WTC11 (cell line): ENCODE measurements at places on chromosomes 12 and 14.

DNA sequence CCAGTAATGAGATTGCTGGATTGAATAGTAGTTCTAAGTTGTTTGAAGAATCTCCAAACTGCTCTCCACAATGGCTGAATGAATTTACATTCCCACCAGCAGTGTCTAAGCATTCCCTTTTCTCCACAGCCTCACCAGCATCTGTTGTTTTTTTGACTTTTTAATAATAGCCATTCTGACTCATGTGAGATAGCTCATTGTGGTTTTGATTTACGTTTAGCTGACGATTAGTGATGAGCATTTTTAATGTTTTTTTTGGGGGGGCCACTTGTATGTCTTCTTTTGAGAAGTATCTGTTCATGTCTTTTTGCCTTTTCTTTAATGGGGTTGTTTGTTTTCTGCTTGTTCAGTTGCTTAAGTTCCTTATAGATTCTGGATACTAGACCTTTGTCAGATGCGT lies 8.1 kb upstream of the SLC15A5 start:
- DNase-seq: no peak

DNA sequence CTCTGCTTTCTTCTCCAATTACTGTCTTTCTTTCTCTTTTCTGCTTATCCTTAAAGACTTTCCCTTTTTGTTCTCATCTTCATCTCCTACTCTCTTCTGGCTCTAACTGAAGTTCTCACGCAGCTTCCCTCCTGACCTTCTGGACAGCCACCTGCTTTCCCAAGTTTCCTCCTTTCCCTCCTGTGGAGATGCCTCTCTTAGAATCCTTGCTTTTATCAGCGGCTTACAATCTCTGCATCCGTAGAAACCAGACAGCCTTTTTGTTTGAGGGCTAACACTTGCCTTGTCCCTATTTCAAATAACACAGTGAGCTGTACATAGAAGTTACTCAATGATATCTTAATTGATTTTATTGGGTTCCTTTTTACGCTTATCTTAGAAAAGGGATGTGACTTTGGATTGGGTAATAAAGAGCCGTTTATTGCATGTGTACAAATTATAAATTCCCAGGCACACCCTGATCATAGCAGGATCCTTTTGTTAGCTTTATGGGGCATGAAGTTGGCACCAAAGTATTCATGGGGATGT lies 2.1 kb upstream of the LGALS3 start:
- DNase-seq: no peak

GRCh38 chr12:56220611-56221231 lies 1.0 kb downstream of the RNF41 start:
- no peak for DNase-seq

GRCh38 chr12:482061-482460 lies 22.3 kb downstream of the B4GALNT3 start:
- DNase-seq: no peak

DNA sequence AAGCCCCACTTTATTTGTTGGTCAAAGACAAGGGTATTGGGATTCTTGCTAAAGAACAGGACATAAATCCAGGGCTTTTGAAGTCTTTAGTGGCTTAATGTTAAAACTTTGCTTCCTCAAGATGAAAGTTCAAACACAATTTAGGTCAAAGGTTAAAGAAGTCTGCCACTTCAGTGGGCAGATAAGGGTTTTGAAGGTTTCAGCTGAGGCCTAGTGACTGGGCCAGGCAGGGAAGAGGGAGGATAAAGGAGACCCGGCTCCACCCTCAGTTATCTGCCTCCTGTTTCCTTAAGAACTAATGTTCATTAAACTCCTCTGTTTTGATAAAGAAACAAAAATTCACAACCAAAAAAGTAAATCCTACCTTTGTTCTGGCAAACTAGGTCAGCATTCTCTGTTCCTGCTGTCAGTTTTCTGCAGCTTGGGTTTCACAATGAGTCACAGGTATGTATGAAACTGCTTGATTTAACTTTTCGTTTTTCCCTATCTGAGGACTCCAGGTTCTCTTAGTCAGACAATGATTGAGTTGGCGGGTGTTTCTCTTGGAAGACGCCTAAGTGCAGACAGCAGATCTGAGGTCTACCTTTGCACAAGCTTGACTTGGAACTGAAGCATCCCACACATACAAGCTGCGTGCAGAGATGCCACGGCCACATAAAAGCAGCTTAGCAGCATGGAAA lies 208.3 kb downstream of the EXOC5 start:
- no peak for DNase-seq

- no peak for DNase-seq
Measured at GRCh38 chr14:25116607-25117006, 66.7 kb upstream of the STXBP6 start.

GRCh38 chr12:111761099-111761498 lies 5.6 kb upstream of the ALDH2 start:
- no peak for DNase-seq

DNA sequence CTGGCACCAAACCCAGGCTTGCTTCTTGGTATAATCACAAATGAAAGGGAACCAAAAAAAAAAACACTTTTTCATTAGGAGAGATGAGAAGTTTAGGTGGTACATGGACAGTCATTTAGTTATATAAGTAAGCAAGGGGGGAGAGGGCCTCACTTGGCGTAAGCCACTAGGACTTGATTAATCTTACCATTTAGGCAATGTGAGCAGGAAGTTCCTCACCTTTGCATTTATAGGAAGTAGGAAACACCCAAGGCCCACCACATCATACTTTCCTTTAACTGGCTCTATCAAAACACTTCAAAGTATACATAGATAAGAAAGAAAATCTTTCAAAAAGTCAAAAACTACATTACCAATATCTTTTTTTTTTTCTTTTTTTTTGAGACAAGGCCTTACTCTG lies 6.7 kb upstream of the RPS6KA5 start:
- DNase-seq: no peak

DNA sequence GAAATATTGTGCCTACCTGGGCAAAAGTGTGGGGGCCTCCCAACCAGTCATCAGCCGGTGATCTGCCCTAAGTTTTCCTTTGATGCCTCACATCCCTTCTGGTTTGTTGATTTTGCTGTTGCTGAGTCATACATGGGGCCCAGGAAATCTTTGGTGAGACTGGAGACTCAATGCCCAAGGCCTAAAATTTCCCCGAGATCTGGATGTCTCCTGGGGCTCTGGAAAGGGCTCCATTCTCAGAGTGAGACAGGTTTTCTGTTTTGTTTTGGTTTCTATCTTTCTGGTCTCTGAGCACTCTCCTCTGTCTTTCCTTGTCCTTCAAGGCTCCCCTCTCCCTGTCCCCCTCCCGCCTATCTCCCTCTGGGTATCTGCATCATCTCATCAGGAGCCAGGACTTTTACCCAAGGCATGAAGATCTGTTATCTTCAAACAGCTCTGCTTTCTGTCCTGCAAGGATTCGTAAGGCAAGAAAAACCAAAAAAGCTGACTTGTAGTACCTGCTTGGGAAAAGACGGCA lies 152.8 kb upstream of the MAX start:
- no peak for DNase-seq

DNA sequence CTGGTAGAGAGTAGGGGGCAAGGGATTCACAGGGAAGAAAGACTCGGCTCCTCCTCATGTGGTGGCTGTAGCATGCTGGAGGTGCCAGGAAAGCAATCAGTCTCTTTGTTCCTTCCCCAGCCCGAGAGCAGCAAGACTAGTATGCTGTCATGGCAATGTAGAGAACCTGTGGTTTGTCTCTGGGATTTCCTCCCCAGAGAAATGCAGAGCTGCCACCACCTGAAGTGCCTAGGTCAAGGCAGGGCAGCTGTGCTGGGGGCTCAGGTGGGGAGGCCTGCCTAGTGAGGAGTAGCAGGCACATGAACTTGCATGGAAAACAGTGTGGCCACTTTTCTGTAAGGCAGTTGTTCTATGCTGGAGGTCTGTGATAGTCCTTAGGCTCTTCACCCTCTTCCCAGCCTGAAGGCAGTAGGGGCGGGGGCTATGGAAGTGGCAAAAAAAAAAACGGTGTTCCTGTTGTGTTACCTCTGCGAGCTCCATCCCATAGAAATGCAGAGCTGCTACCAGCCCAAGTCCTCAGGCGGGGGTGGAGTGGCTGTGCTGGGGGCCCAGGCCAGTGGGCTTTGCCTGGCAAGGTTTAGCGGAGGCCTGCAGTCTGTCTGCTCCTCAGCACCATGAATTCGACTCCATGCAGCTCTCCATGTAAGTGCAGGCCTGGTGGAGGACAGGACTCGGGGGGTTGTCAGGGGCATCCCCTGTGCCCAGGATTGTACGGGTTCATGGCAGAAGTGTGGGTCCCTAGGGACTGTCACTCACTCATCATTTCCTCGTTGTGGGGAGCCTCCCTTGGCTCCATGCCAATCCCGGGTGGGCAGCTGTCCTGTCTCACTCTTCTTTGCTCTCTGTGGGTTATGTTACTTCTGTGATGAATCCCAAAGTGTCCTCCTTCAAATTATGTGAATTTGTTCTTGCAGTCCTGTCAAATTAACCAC lies 4.1 kb upstream of the CLEC4D start:
- no peak for DNase-seq

DNA sequence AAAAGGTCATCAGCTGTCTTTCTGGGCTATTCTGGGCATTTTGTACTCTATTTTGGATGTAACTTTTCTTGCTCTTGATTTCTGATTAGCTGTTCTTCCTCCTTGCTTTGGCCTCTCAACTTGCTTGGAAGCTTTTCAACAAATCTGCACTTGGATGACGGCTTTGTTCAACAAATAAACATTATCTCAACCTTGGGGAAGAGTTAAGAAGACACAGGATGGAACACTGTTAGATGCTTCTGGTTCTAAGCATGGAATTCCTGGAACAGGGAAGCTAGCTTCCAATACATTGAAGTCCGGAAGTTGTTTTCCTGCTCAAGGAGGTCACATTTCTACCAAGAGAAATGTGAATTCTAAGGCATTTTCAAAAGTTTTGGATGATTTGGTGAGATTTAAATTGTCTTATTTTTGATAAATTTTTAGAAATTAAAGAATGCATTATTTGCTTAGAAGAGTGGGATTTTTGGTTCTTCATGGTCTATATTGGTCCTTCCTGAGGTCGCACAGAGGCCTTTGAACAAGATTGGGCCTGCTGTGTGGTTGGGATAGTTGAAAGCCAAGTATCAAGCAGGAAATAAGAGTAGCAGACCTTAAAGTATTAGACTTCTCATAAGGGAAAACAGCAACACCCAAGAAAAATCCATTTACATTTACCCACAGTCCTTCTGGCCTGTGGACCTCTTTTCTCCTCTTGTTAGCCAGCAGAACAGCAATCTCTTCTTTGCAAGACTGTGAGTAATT lies 59.2 kb downstream of the PPFIBP1 start:
- no peak for DNase-seq

DNA sequence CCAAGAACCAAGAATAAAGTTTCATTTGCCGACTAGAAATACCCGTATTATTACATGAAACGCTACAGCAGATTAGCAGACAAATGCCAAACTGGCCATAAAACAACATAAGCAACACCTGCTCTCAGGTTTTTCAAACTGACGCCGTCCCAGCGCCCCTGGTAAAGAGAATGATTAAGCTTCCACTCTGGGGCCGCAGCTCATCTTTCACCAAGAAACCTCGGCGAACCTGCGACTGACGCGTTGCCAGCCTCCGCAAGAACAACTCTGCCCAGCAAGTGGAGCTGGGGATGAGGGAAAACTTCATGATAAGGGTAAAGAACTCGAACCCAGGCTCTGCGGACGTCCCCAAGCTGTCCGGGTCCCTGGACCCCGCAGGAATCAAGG lies 530 bp downstream of the ARL1 start:
- no peak for DNase-seq

DNA sequence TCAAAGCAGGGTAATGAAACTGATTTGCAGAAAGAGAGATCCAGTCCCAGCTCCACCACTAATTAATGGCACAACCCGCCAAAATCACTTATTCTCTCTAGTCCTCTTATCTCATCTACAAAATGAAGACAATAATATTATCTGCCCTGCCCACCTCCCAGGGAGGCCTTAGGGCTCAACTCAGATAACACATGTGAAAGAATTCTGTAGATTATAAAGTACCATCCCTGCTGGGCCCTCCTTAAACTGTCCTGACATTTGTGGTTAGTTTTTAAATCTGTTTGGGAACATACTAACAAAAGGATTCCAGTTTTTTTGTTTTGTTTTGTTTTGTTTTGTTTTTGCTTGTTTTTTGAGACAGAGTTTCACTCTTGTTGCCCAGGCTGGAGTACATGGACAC lies 7.3 kb downstream of the POMT2 start:
- no peak for DNase-seq

GRCh38 chr14:24139272-24139934 lies 2.0 kb downstream of the EMC9 start:
- DNase-seq: no peak

DNA sequence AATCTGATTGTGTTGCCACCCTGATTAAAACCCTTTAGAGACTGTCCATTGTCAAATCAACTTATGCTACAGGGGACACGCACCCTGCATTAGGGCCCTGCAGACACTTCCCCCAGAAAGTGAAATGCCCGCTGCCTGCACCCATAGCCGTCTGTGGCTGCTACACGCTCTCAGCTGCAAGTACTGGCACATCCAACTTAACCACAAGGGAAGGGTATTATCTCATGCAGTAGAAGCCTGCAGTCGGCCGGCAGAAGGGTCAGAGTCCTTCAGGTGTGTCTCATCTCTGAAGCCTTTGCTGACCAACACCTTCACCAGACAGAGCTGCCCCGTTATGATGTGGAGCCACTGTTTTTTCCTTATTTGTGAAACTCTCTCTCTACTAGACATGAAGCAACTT lies 20.8 kb downstream of the CFAP251 start:
- DNase-seq: no peak

- DNase-seq: no peak
Measured at GRCh38 chr12:53677800-53678148, 1.9 kb upstream of the ATP5MC2 start.

DNA sequence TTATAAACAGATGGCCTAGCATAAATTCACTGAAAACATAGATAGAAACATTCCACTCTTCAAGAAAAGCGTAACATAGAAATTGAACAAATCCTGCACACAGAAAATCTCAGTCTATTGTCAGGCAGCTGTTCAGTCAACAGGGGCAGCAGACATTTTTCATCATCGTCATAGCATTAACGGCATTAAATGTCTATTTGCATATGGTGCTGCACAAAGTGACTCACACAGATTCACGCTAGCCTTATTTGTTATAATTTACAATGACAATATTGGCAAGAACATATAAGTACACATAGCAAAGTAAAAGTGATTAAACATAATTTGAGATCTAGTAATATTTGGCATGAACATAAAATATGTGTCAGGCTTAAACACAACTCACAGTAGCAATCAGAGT lies 95.7 kb downstream of the CEP128 start:
- DNase-seq: no peak

DNA sequence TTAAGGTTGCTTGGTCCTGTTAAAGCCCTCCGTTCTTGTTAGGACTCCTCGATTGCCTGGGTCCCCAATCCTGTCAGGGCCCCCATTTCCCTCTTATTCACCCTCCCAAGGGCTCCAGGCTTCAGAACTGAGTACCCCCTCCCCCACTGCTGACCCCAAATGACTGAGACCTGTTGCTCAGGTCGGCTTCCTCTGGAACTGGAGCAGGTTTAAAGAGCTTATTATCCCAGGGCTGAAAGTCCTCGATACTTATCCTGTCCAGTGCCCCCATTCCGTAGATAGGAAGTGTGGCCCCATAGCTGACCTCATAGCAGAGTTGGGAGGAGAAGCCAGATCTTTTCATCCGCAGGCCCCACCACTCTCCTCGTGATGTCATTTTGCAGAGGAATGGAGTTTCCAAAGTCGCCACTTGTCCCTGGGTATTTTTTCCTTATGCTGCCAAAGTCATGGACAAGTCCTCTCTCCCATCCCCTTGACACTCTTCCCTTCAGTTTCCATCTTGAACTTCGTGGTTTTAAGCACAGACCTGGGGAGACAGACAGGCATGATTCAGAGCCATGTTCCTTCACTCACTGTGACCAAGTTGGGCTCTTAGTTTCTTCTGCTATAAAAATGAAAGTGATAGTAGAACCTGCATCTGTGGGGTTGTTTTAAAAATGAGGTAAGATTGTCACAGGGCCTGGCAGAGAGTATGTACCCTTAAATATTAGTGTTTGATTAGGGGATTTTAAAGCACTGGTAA lies 1.2 kb downstream of the USP30 start:
- no peak for DNase-seq
